T-helper 2 cell (primary cell): ENCODE measurements at places on chromosomes 7 and 10.

DNA sequence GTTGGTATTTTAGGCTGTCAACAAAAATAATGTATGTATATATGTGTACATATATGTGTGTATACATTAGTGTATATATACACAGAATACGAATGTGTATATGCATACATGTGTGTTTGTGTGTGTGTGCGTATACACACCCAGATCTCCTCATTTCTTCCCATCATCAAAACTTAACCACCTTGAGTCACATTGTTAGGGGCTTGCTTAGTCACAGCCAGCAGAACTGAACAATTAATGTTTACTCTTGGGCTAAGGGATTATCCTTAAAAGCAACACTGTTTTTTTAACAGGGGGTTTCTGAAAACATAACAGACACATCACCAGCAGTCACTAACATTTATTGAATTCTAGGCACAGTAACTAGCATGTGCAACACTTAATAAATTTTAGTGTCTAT, 83.0 kb upstream of the ASAH2 start:
- DNase-seq = no peak

- DNase-seq = no peak
Measured at GRCh38 chr10:127119936-127120335, 76.5 kb downstream of the INSYN2A start.

DNA sequence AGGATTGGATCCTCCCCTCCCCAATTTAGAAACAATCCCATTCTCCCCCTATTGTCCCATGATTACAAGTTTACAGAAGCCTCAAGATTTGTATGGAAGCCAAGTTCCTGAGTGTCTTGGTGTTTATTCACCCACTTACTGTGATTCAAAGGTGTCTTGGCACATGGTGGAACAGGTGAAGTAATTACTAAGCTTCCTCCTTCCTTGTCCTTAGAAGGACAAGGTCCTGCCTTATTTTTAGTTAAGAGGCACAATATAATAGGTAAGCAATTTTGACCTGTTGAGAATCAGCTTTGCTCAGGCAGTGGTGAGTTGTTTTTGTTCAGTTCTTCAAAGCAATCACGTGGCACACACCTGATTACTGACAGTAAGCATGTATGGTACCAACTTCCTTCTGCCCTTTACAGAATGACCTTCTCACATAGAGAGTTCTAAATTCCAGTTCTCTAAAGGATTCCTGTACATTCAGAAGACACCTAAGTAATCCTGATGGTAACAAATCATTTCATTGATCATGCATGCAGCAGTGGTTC, 60.7 kb upstream of the SLC13A1 start:
- no peak for DNase-seq

DNA sequence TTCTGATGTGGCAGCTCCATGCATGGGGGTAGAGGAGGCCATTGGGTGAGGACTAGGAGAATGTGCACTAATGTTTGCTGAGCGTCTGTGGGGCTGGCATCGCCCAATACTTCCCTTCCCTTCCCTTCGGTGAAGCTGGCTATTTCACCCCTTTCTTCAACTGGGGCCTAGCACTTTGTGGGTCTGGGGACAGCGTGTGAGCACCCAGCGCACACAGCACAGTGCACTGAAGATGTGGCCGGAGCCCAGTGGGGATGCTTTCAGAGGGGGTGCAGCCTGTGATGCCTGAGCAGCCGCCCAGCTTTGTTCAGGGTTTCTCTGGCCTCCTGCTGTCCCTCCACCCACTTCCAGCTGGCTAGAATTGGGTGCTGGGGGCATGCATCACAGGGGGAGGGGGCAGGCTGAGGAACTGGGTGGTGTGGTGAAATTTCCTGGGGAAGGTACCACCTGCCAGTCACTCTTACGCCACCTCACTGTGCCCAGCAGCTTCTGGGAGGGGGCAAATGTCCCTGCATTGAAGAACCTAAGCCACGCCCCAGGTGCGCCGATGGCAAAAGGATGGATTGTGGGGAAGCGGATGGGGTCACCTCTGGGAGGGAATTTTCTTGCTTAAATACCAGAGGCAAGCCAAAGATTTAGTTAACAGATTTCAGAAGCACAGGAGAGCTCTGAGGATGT, 45.5 kb downstream of the CLEC2L start:
- no peak for DNase-seq

DNA sequence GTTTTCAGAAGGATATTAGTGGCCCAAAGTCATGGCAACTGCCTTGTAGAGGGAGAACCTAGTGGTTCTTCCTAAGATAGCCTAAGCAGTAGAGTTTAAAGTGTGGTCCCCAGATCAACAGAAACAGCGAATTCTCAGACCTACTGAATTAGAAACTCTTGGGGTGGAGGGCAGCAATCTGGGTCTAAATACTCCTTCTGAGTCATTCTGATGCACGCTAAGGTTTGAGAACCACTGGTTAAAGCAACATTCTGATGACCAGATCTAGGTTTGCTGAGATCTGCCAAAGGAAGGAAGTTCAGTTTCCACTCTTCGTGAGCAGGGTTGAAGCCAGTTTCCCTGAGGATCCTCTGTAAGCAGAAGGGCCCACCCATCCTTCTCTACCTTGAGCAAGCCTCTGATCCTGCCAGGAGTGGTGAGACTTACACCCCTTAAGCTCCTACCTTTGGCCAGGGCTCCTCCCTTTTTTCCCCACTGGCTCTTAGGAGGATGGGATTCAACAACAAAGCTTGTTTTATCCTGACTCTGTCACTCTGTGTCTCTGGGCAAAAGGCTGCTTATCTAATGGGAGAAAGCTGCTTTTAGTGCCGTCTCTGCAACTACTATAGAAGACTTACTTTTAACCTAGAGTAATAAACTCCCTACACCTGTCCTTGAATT, 26.8 kb upstream of the TRUB1 start:
- no peak for DNase-seq

- no peak for DNase-seq
Measured at GRCh38 chr7:125355899-125356298, 426.3 kb upstream of the POT1 start.

- DNase-seq = no peak
Measured at GRCh38 chr10:47305566-47305965, 5.6 kb downstream of the GDF10 start.

GRCh38 chr10:13238271-13239077, 4.3 kb upstream of the UCMA start:
- DNase-seq = no peak

GRCh38 chr10:77726732-77727131, 89.1 kb upstream of the KCNMA1 start:
- DNase-seq = no peak

- DNase-seq = no peak
Measured at GRCh38 chr10:48227213-48227612, 47.3 kb downstream of the FRMPD2 start.

- DNase-seq = no peak
Measured at GRCh38 chr7:22481726-22482125, 18.3 kb downstream of the STEAP1B start.

DNA sequence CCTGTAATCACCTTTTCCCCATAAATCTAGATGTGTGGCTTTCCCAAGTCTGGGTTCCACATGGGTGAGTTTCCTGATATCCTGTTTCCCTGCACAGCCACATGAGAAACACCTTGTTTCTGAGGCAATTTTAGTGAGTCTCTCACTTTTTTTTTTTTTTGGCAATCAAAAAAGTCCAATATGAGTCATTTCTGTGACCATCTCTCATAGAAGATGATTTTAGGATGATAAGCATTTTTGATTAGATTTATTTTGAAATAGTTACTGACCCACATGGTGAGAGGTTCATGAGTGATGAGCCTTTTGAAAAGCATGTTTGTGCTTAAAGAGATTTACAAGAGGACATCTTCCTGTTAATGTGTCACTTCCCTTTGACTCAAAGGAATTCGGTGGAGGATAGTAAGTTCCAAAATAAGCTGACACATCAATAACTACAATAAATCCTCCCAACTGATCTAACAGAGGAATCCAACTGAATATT, 464.0 kb downstream of the INHBA start:
- DNase-seq = no peak

DNA sequence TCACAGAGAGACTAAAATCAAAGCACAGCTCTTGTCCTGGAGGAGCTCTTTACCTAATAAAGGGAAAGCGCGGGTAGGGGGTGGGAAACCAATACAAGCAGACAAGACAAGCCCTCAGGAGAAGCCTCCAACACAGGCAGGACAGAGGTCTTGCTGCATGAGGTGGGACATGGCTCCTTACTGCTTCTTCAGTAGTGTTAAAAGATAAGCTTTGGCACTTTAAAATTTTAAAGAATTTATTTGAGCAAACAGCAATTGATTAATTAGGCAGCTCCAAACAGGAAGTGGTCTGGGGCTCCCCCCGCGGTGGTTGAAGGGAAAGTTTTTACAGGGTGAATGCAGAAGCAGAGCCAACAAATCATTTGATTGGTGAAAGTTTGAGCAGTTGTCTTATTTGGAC, 50.3 kb upstream of the MACC1 start:
- no peak for DNase-seq

DNA sequence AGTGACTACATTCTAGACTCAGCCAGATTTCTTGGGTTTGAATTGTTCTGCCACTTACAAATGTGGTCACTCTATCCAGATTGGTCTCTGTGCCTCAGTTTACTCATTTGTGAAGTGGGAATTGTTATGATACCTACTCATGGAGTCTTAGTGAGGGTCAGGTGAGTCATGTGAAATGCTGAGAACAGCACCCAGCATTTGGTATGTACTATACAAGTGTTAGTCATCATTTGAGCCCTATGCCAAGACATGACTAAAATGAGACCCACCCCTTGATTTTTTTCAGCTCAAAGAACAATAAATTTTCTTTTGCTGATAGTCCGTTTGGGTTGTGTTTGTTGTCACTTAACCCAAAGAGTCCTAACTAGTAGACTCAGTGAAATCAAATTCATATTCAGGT, 92.8 kb downstream of the CHN2 start:
- no peak for DNase-seq

DNA sequence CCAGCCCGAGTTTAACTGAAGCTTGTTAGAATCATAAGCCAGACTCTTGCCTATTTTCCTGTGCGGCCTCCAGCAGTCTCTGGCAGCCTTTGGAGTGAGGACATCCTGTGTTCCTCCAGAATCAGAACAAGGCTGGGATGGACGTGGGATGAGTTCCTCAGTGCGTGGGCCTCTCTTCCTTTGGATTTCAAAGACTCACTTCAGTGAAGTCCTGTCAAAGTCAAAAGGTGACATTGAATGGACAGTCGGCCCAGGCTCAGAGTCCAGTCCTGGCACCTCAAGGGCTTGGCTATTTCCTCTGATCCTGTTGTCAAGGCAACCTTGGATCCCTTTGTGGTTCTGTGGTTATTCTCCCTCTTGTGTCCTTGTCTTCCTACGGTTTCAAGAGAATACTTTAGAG, 21.4 kb upstream of the SMC3 start:
- DNase-seq = no peak

DNA sequence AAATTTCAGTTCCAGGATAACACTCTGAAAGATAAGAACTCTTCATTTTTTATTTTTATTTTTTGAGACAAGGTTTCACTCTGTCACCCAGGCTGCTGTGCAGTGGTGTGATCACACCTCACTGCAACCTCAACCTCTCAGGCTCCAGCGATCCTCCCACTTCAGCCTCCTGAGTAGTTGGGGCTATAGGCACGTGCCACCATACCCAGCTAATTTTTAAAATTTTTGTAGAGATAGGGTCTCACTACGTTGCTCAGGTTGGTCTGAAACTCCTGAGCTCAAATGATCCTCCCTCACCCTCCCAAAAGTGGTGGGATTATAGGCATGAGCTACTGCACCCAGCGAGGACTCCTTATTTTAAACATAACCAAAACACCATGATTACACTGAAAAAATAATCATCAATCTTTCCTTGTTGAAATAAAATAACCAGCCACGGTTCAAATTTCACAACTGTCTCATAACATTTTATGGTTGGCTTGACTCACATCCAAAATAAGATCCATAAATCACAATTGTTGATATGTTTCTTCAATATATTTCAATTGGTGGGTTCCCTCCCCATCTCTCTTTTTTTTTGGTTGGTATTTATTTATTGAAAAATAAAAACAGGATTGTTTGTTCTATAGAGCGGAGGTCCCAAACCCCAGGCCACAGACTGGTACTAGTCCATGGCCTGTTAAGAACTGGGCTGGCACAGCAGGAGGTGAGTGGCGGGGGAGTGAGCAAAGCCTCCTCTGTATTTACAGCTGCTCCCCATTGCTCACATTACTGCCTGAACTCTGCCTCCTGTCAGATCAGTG, 60.1 kb upstream of the FAM171A1 start:
- DNase-seq = no peak

- DNase-seq = no peak
Measured at GRCh38 chr10:77606751-77607150, 30.9 kb downstream of the KCNMA1 start.

- DNase-seq = no peak
Measured at GRCh38 chr7:30464231-30464671, 14.3 kb downstream of the NOD1 start.

DNA sequence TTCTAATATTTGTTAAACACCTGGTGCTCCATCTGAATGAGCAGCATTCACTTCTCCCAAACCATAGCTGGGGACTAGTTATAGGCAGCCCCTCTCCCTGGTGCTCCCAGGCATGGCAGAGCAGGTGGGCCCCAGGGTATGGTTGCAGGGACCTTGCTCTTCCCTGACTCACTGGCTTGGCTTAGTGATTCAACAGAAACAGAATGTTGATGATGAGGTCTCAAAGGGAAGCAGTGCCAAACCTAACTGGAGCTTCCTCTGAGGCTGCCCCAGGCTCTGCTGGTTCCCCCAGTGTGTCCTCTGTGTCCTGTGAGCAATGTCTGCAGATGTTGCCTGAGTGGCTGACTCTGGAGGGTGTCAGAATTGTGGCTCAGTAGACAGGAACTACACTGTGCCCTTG, 3.7 kb downstream of the GPR26 start:
- no peak for DNase-seq

- no peak for DNase-seq
Measured at GRCh38 chr7:18770822-18771221, 275.3 kb downstream of the HDAC9 start.

DNA sequence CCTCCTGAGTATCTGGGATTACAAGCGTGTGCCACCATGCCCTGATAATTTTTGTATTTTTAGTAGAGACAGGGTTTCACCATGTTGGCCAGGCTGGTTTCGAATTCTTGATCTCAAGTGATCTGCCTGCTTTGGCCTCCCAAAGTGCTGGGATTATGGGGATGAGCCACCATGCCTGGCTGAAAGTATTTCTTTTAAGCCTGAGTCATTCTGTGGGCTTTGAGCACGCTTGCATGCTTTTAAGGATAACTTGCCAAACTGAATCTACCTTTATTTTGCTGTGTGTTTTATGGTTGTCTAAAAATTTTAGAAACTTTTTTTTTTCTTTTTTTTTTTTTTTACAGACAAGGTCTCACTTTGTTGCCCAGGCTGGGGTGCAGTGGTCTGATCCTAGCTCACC, 33.2 kb downstream of the CNNM2 start:
- no peak for DNase-seq

GRCh38 chr7:44724276-44724675, 24.4 kb upstream of the ZMIZ2 start:
- no peak for DNase-seq

- no peak for DNase-seq
Measured at GRCh38 chr10:129056734-129057689, 410.0 kb upstream of the MGMT start.

- no peak for DNase-seq
Measured at GRCh38 chr10:130062201-130062600, 48.4 kb downstream of the C10orf143 start.
